ENCODE measurements at places on chromosomes 5 and 9. TPM values are rescaled to one million over a fixed set of nuclear protein-coding genes. Genes with fewer than 3 reads are reported as not detected.

The GPRIN1 gene
- 13.1 TPM for total RNA-seq

The ORM2 gene
- total RNA-seq: not detected

The PCDHGC3 gene
- total RNA-seq: 36.5 TPM

- peak; percentile 88 for DNase-seq
These were observed 189.9 kb upstream of the VCAN start for GRCh38 chr5:83281658-83282057.

The INSL6 gene
- not detected for total RNA-seq

The NR5A1 gene
- total RNA-seq: not detected

DNA sequence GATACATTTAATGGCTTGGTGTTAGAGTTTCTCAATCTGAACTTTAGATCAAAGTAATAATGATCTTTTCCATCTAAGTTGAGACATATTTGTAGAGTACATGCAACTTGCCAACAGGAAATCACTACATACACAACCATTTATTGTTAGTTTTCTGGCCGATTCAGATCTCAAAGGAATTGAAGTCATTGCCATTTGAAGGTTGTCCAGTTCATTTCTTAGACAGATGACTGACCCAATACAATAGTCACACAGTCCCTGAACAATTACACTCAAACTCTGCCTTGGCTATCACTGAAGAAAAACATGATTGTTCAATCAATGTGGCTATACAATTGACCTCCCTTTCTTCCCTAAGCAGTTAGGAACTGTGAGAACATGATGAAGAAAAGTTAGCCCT lies 753.2 kb upstream of the RIOK2 start:
- DNase-seq: no peak

DNA sequence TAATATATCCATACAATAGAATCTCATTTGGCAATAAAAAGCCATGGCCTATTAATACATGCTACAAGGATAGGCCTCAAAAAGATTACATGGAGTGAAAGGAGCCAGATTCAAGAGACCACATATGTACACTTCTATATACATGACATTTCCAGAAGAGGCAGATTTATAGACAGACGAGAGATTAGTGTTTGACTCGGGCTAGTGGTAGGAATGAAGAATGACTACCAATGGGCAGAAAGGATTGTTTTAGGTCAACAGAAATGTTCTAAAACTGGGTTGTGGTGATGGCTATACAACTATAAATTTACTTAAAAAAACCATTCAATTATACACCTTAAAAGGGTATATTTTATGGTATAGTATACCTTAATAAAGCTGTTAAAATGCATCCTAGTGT lies 41.9 kb downstream of the SETX start:
- no peak for DNase-seq

The RABGAP1 gene
- 15.1 TPM for total RNA-seq

All from HT1080 (cell line).